ENCODE measurements at places on chromosomes 16 and 17.
A peak's percentile ranks its signal among the peaks of the same experiment; 100 is the strongest.

GRCh38 chr16:795580-796229 lies 4.8 kb downstream of the GNG13 start:
- no peak for DNase-seq

GRCh38 chr17:247767-248166 lies 66.3 kb upstream of the DOC2B start:
- no peak for DNase-seq

DNA sequence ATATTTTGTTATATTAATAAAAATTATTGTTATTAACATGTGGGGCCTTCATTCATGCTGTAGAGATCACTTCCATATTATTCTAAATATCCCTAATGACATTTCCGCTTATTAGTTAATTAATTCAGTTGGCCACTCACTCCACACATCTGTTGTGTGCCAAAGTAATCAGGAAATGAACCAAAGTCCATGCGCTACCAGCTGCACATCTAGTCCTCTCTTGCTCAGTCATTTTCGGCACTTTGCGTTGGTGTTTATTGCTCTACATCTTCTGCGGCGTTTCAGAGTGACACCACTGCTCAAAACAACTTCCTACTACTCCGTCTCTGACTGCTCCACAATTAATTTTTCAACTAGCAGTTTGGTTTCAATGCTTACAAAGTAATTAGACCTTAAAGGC lies 101.4 kb upstream of the ZFHX3 start:
- DNase-seq, result no peak

- DNase-seq, result no peak
Observed at GRCh38 chr16:26598061-26598460, 468.7 kb upstream of the C16orf82 start.

- DNase-seq, result peak; percentile 52
Observed at GRCh38 chr16:66223176-66223780, 143.2 kb upstream of the CDH5 start.

GRCh38 chr16:2913603-2914002 lies 1.9 kb downstream of the FLYWCH1 start:
- DNase-seq, result no peak

DNA sequence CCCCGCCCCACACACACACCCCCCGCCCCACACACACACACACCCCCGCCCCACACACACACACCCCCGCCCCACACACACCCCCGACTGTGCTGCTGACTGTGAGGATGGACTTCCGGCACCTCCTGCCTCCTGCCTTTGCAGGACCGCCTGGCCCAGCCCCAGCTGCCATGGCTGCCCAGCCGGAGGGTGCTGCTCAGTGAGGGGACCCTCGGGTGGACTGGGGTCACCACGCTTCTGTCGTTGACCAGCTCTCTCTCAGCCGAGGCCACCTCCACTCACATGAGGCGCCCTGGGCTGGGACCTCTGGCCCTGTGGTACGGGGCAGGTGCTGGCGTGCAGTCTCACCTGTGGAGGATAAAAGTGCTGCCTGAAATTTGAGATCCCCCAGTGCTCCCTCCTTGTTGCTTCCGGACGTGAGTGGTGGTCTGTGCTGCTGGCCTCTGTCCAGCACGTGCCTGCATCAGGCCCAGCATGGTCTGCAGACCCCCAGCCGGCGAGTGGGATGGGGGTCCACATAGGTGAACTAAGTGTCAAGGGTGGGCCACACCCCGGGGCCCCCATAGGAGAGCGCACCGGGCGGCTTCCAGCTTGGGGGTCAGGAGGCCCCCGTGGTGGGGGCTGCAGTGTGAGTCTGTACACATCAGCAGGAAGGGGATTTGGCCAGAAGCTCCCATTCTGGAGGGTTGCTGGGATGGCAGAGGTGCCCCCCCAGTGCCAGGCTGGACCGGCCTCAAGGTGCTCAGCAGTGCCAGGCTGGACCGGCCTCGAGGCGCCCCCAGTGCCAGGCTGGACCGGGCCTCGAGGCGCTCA lies 11.2 kb downstream of the METRNL start:
- no peak for DNase-seq

DNA sequence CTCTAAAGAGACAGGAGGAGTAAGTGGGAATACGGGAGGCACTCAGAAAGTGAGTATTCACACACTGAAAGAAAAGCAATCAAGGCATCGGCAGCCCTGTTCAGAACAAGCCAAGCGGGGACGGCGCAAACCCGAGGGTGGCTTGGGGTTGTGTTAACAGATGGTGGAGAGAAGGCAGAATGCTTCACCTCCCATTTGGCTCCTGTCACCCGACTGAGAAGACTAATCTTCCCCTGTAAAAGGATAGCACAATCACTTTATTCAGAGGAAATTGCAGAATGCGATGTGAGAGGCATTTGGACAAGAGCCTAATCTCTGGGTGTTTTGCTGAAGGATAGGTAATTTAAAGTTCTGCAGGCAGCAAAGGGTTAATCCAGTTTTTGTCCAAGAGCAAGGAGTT lies 119.3 kb upstream of the WSCD1 start:
- no peak for DNase-seq

DNA sequence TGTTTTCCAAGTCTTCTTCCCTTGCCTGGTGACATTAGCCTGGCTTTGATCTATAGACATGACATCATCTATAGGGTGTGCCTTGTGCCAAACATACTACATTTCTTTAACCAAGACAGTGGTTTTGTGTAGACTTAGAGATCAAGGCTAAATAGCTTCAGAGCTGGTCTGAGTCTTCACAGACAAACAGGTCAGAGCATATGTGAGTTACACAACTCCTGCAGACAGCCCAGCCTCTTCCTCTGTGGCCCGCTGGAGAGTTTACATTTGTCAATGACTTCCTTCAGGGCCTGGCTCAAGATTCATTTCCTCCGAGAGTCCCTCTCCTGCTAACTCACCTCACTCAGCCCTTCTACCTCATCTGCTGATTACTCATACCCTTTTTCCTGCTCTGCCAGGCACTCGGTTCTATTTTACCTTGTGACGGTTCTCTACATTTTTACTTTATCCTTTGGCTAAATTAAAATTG lies 73.1 kb upstream of the TANC2 start:
- no peak for DNase-seq

DNA sequence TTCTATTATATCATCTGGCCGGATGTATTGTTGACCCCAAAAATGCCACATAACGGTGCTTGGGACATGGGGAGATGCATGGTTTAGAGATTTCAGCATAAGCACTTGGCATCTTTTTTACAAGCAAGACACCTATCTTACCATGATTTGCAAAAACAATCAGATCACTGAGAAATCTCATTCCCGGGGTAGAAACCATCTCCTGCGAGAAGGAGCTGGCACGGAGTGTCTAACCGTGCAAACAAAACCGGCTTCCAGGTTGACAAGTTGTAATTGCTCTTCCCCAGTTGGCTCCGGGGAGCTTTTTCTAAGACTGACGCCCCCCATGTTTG lies 1.0 kb downstream of the SLC16A6 start:
- no peak for DNase-seq

- DNase-seq, result peak; percentile 27
Observed at GRCh38 chr17:43905400-43905984, 1.8 kb downstream of the MPP2 start.

- DNase-seq, result no peak
Observed at GRCh38 chr16:80569440-80570105, 28.8 kb downstream of the DYNLRB2 start.

- no peak for DNase-seq
Observed at GRCh38 chr16:18783430-18784341, 6.4 kb downstream of the RPS15A start.

DNA sequence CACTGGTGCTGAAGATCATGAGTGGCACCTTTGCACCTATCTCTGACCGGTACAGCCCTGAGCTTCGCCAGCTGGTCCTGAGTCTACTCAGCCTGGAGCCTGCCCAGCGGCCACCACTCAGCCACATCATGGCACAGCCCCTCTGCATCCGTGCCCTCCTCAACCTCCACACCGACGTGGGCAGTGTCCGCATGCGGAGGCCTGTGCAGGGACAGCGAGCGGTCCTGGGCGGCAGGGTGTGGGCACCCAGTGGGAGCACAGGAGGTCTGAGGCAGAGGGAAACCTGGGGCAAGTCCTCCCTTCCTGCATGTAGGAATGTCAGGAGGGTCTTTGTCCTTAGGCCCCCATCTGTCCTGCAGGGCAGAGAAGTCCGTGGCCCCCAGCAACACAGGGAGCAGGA lies 6.5 kb upstream of the TRAF4 start:
- no peak for DNase-seq

DNA sequence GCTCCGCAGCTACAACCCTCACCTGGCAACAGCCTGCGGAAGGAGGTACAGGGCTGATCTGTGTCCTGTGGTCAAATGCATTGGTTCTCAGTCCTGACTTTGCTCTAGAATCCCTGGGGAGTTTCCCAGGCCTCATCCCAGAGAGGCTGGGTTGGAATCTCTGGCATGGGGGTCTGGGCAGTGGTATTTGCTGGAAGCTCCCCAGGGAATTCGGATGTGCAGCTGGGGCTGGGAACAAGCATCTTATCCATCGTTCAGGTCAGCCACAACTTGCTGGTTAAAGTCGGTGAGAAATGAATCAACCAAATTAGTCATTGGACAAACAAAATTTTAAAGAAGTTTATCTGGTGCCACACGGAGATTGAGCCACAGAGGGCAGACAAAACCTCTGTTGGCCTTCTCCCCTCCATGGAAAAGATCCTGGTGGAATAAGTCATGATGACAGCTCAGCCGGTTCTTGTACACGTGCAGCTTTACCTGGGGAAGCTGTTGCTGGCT lies 231.2 kb downstream of the FOXL1 start:
- DNase-seq, result peak; percentile 64

DNA sequence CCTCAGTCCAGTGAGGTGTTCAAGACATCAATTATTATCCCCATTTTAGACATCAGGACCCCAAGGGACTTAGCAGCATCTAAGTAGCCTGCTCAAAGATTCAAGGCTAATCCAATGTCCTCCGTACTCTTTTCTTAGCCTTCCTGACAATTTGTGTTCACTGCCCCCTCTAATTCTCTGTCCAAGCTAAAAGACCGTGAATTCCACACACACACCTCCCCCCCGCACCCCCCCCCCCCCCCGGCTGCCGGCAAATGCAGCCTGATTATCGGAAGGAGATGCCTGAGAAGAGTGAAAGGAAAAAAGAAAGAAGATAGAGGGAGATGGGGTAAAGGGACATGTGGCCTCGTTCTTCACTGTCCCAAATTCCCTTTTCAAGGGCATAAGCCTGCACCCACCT lies 58.1 kb upstream of the NLK start:
- DNase-seq, result no peak

GRCh38 chr16:54594601-54595391 lies 308.2 kb upstream of the IRX3 start:
- DNase-seq, result no peak

GRCh38 chr17:282912-283882 lies 69.4 kb downstream of the RPH3AL start:
- DNase-seq, result no peak

- DNase-seq, result no peak
Observed at GRCh38 chr16:89256651-89257254, 39.2 kb downstream of the ZNF778 start.

- no peak for DNase-seq
Observed at GRCh38 chr17:32491371-32492263, 4.8 kb downstream of the CDK5R1 start.

DNA sequence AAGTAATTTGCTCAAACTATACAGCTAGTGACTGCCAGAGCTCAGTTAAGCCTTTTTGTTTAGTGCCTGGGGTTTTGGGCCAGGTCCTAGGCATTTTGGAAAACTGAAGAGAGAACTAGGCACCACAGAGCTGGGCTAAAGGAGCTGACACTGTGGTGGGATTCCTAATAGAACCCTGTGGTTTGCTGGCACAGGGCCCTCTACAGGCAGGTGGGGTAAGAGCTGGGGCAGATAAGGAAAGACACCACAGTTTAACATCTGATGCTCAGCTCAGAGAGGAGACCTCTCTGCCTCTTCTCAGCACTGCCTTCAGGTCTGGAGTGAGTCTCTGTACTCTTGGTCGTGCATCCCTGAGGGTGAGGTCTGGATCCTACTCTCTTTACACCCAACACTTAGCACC lies 121.2 kb downstream of the SNX11 start:
- DNase-seq, result no peak

DNA sequence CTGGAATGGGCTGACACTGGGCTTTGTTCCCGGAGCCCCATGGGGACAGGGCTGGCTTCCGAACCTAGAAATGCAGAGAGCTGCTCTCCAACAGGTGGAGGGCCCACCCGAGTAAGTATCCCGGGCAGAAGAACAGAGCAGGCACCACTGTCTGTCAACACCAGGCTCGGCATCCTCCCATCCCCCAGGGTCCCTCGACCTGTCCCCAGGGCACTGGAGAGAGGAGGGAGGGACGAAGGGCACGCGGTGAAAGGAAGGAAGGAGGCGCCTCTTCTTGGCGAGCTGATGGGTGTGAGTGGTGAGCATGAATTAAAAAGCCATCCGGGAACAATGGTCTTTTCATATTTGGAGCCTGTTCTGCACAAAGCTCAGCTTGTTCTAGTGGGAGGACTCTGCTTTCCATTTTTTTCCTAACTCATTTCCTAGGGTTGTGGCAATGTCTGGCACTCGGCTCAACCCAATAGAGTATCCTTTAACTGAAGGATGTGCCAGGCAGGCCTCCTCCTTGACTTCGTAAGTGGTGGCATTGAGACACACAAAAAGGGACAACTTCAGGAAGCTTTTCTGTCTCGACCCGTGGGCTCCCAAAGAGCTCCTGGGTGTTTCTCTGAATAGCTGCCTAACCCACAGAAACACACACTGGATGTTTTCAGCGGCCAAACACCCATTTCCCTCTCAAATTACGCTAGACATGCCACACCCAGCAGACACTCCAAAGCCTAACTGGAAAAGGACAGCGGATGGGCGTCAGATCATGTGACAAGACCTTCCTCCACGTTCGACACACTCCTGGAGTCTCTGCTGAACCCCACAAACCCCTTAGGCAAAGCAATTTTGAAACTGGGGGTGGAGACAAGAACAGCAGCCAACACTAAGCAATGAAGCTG lies 47.7 kb downstream of the ZFHX3 start:
- DNase-seq, result peak; percentile 79

GRCh38 chr17:29682987-29683386 lies 60.3 kb upstream of the CORO6 start:
- DNase-seq, result peak; percentile 47

DNA sequence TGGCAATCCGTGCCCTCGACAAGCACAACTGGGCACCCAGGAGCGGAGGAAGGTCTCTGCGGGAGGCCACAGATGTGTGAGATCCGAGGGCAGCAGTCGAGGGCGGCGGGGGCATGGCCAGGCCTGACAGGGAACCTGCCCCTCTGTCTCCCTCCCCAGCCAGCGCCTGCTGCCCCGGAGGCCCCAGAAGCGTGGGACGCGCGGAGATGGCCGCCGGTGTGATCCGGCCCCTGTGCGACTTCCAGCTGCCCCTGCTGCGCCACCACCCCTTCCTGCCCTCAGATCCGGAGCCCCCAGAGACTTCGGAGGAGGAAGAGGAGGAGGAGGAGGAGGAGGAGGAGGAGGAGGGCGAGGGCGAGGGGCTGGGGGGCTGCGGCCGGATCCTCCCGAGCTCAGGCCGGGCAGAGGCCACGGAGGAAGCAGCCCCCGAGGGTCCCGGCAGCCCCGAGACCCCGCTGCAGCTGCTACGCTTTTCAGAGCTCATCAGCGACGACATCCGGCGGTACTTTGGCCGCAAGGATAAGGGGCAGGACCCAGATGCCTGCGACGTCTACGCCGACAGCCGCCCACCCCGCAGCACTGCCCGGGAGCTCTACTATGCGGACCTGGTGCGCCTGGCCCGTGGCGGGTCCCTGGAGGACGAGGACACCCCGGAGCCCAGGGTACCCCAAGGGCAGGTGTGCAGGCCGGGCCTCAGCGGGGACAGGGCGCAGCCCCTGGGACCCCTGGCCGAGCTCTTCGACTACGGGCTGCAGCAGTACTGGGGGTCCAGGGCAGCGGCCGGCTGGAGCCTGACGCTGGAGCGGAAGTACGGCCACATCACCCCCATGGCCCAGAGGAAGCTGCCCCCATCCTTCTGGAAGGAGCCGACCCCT lies 1.7 kb downstream of the PERCC1 start:
- no peak for DNase-seq

- peak; percentile 53 for DNase-seq
Observed at GRCh38 chr17:81035521-81036196, 708 bp downstream of the BAIAP2 start.

All from SJCRH30 (cell line).